ENCODE measurements at places on chromosomes 2 and 18.

GRCh38 chr2:26478366-26478765, 442 bp upstream of the OTOF start:
- DNase-seq = no peak

DNA sequence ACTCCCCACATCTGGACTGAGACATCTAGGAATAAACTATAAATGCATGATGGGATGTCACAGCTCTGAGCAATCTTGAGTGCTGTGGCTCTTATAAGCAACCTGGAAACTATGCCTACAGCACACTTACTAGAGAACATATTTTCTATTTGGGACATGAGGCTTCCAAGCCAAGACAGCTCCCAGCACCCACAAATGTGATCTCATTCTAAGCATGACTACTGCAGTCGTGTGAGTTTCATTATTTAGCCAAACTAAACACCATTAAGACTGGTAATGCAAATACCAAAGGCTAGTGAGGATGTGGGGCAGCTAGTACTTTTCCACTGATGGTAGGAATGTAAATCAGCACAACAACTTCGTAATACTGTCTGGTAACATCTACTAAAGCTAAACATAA, 72.5 kb downstream of the RTTN start:
- DNase-seq = no peak

DNA sequence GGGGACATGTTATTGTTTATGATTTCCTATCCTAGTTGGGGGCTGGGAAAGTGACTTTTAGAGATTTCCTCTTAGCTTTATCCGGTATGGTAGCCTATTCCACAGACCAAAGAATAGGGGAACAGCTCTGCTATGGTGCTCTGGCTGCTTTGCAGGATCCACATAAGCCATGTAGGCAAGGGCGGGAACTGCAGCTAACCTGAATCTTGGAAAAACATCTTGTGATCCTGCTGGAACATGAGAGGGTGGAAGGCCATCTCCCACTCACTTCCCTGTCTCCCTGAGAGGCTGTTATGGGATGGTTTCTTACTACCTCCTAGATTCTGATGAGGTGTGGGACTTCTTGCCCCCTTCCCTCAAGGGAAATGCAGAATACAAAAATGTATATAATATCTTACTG, 2.0 kb upstream of the DARS1 start:
- DNase-seq = no peak

DNA sequence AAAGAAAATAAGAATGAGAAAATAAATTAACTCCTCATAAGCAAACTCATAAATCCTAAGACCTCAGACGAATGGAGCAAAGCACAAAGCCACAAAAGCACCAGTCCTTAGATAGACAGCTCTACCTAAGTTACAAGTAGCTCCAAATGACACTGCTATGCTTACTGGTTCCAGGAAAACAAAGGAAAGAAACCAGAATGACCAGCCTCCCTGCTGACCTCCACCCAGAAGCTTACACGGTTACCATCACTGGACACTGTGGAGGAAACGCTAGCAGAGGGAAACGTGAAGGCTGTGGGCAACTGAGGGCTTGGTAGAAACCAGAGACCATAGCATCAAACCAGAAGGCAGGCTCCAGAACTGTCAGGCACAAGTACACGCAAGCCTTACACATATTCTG, 67.8 kb downstream of the STK39 start:
- no peak for DNase-seq

- DNase-seq = no peak
These were observed 43.0 kb downstream of the NGEF start for GRCh38 chr2:232970051-232970450.

DNA sequence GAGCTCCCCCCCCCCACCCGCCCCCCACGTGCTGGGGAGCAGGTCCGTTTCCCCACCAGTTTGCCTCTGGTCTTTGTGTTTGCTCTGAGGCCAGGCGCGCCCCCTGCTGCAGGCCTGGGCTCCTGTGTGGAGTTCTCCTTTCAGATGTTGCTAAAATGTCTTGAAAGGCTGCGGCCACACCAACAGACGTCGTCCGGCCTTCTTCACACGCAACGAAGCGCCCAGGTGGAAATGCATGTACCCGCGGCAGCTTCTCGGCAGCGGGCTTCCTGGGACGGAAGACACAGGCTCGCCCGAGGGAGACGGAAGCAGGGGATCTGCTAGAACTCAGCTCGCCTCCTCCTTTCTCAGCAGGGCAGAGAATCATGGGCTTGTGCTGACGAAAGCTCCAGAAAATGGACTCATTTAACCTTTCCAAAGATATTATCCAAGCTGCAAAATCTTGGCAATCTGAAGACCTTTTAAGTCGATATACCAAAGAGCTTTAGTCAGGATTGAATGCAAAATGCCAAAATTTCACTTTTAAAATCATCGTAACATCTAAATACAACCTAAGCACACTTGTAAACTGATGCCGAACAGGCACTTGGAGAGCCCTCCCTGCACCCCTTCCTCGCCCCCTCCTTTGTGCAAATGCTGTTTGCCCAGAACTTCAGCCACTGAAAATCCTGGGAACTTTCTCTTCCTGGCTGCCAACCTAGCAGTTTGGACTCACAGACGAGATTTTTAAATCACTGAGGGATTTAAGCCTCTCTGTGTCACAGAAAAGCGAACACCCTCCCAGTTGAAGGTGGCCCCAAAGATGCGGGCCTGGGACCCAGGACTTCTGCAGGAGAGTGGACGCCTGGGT, 125.5 kb upstream of the ZNF516 start:
- DNase-seq = peak; percentile 85
